ENCODE measurements at places on chromosomes 11 and 22. TPM values are rescaled to one million over a fixed set of nuclear protein-coding genes. Genes with fewer than 3 reads are reported as not detected.
A peak's percentile ranks its signal among the peaks of the same experiment; 100 is the strongest.

- no peak for DNase-seq
Observed at GRCh38 chr11:73667891-73668290, 21.5 kb downstream of the PLEKHB1 start.

CABP4 gene
- polyA plus RNA-seq = 0.75 TPM

KRTAP5-11 gene
- 0.29 TPM for polyA plus RNA-seq

DNA sequence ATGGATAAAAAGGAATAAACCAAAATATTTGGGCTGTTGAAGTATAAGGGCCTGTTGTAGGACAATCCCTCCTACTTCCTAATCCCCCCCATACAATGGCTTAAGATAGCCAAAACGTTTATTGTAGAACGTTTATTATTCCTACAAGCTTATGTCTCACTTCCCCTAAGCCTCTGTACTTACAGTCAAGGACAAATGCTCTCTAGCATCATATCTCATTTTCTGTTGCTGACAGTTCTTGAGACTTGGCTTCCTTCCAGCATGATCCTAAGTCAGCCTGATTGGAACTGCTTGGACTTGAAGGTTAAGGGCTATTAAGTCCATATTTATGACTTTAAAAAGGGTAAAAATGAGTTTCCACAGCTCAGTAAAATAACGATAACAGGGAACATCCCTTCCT lies 8.8 kb downstream of the MISFA start:
- DNase-seq = no peak

SPDYC gene
- not detected for polyA plus RNA-seq

NFAM1 gene
- polyA plus RNA-seq = 0.72 TPM

ANKRD49 gene
- 25.8 TPM for polyA plus RNA-seq

- no peak for DNase-seq
Observed at GRCh38 chr11:92954003-92954402, 15.4 kb upstream of the MTNR1B start.

NCR3LG1 gene
- 0.64 TPM for polyA plus RNA-seq

DNA sequence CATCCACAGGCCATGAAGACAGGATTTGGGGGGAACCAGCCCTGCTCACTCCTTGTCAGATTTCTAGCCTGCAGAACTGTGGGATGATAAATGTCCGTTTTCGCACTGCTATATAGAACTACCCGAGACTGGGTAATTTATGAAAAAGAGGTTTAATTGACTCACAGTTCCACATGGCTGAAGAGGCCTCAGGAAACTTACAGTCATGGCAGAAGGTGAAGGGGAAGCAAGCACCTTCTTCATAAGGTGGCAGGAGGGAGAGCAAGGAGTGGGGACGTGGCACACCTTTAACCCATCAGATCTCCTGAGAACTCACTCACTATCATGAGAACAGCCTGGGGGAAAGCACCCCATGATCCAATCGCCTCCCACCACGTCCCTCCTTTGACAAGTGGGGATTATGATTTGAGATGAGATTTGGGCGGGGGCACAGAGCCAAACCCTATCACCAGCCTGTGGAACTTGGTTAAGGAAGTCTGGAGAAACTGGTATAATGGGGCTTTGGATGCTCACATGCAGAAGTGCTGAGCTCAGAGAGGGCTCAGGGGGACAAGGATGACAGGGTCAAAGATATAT lies 50.7 kb downstream of the MYEOV start:
- DNase-seq = no peak

DNA sequence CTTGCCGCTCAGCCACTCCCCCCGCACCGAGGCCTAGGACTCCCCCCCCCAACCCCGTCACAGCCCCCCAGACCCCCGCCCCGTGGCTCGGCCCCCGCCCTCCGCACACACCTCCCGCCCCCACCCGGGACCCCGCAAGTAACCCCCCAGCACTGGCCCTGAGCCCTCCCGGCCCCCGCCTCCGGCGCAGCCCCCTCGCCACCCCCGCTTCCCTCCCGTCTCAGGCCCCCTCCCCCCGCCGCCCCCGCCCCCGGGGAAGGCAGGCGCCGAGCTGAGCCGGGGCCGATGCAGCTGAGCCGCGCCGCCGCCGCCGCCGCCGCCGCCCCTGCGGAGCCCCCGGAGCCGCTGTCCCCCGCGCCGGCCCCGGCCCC lies 1.5 kb downstream of the SHANK3 start:
- no peak for DNase-seq

DNA sequence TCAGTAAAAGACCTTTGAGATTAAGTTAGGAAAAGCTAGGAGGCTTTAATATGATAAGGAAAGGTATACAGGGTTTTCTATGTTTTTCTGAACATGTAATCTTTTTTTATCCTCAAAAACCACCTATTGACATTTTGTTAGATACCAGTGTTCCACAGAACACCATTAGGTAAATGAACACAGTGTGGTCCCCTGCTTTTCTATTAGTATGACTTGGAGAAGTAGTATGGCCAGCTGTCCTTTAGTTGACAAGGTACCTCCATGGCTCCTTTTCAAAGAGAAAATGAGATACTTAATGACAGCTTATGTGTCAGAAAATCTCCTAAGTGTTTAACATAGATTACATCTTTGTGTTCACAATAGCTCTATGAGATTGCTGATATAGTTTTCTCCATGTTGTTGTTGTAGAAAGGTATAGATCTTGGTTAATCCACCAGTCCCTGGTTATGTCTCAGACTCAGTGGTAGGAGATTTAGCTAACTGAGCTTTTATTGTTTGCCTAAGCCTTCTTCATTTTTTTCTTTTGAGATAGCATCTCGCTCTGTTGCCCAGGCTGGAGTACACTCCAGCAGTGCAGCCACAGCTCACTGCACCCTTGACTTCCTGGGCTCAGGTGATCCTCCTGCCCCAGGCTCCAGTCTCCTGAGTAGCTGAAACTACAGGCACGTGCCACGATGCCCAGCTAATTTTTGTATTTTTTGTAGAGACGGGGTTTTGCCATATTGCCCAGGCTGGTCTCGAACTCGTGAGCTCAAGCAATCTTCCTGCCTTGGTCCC lies 46.0 kb downstream of the STIM1 start:
- no peak for DNase-seq

DNA sequence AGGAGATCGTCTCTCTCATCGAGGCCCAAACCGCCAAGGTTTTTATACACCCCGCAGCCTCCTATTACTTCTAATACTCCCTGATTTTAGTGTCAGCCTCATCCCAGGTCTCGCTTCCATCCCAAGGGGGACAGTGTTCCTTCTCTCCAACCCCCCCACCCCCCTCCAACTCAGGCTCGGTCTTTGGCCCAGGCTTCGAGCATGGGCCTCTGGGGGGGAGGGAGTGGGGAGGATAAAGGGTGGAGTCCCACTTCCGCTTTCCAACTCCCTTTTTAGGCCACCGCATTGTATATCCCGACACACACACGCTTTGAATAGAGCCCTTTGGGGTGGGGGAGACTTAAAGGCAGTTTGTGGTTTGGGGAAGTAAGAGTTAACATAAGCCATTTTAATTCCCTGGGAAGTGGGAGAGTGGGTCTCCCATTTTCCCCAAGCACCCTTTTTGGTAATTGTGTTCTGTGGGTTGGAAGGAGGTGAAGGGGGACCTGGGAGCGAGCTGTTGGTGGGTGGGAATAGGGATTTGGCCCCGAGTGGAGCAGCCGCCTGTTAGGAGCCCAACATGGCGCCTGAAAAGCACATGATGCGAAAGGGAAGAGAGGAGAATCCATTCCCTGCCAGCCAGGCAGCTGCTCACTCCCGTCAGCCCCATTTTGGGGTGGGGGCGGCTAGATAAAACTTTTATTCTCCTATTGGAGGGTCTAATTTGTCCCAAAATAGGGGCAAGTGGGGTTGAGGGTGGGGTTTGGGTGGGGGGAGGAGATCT lies 844 bp downstream of the PCF11 start:
- peak; percentile 54 for DNase-seq

DNA sequence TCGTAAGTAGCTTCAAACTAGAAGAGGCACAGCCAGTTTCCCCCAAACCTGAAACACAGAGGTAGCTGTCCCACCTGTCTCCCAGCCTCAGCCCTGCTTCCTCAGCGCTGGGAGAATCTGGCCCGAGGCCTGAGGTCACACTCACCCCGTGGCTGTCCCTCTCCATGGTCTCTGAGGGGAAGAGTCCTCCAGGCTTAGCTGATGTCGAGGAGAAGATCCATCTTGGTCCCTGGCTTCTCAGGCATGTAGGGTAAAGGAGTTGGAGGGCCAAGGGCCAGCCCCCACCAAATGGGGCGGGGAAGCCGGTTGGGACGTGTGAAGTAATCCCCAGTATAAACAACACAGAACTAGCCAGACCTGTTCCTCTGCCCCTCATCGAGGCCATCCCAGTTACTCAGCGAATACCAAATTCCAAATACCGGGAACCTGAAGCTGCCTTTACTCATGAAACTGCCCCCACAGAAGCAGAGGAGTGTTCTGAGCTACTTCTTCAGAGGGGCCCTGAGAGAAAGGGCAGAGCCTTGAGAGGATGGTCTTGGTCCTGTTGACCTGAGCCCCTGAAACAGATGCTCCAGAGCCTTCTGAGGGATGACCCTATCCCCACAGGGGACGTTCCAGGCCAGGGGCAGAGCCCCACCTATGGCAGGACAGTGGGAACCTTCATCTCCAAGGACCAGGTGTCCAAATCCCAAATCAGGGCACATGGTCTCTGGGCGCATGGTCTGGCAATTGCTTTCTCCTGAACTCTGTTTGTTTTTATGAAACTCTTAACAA lies at the start of gene TMPRSS13:
Gene TMPRSS13, minus strand, starts transcription at position 261 of the 774 bp plus-strand sequence. Its CDS starts 95 bp downstream, at position 166.
- DNase-seq = no peak

DNA sequence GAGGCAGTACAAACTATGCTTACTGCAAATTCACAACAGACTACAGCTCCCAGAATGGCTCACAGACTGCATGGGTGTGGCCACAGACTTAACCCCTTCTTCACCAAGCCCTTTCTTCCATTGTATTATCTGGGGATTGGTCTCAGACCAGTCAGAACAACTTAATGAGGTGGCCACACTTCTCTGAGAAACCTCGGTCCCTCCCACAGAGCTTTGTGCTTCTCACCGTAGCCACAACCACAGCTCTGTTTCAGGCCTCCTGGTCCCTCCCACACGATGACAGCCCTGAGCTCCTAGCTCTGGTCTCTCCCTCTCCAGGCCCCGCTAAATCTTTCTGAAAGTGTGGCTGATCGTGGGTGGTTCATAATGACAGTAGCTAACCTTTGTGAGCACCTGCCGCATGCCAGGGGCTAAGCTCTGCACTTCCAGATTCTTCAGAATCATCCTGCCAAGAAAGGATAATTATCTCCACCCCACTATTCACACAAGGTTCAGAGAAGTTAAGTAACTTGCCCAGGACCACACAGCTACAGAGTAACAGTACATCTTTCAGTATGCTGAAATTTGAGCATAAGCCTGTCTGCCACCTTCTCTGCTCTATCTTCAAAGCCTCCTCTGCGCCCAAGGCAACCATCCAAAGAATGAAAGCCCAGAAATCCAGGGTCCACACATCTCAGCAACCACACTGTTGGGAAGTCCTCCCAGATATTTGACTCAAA lies 5.4 kb downstream of the PDE2A start:
- no peak for DNase-seq

DNA sequence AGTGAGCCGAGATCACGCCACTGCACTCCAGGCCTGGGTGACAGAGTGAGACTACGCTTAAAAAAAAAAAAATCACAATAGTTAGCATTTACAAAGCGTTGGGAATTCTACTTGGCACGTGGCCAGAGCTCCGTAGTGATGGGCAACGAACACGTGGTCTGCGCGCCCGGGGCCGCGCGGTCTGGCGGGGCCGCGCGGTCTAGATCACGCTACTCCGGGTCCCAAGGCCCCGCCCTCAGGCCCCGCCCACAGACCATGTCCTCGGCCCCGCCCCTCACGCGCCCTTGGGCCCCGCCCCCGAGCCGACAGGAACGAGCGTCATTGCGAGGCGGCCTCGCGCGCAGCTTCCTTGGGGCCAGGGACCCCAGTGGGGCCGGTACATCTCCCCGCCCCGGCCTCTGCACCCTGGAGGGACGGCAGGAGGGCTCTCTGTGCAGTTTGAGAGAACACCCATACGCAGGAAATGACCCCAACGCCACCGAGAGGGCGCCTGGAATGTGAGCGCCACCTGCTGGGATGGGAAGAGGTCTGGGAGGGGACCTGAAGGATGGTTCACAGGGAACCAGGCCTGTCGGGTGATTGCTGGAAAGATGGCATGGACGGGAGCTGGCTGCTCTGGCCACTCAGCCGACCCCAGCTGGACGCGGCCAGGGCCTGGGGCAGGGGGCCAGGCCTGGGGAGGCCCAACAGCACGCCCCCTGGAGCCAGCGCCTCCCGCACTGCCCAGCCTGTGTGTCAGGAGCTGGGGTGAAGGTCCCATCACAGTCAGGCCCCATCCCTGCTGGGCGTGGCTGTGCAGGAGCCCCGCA lies 2.0 kb upstream of the PTDSS2 start:
- peak; percentile 82 for DNase-seq

GRCh38 chr11:32137263-32137662 lies 46.4 kb downstream of the RCN1 start:
- no peak for DNase-seq

MRPL21 gene
- 64.7 TPM for polyA plus RNA-seq

GRCh38 chr11:77086521-77087472 lies 15.8 kb upstream of the OMP start:
- DNase-seq = no peak

DNA sequence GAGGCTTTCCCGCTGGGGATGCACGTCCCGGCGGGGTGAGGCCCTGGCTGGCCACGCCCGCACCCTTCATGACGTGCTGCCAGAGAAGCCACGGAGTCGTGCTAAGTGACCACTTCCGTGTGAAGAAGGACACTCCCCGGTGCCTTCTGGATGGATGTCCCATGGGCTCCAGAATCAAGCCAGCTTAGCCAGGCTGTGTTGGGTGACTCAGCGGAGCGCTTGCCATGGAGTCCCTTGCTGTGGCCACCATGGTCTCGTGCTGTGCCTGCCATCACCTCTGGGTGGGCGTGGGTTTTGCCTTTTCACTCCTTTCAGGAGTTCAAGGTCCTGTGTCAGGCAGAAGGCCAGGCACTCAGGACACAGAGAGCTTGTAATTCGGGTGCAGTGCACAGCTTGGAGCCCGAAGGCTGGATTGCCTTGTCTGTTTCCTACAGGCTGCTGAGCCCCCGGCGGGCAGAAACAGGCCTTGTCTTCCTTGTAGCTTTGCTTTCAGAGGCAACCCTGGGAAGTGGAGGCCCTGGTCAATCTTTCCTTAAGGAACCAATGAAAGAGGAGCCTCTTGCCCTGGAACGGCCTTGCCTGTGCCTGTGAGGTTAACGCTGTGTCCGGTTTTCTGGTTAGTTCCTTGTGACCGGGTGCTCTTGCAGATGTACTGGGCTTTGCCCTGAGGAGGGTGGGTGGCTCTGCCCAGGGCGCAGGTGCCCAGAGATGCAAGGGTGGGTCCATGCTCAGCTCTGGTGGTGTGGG lies 268.6 kb downstream of the TBC1D22A start:
- no peak for DNase-seq

RTN4RL2 gene
- polyA plus RNA-seq = 1.00 TPM

- DNase-seq = no peak
Observed at GRCh38 chr11:34208266-34209135, 103.1 kb downstream of the NAT10 start.

DNA sequence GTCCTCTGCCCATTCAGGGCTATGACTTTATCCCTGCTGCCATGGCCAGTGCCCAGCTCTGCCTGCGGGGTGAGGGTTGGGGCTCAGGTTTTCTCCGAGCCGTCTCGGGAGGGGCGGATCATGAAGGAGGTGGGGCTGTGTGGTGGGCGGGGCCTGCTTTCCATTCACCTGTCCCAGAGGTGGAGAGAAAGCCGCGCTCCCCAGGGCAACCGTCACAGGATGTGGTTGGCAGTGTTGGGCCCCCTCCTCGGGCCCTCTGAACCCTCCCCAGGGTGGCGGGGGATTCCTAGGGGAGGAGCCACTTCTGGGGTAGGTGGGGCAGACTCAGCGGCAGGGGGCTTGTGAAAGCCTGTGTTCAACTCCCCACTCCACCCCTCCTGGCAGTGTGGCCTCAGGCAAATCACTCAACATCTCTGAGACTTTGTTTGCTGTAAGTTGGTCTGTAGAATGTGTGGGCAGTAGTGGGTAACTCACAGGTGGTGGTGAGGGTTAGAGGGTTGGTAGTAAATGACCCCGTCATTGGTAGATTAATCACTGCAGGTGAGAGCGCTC lies 50.3 kb downstream of the CD6 start:
- no peak for DNase-seq

JAML gene
- 2.9 TPM for polyA plus RNA-seq
